ENCODE measurements at places on chromosomes 3 and 15.

DNA sequence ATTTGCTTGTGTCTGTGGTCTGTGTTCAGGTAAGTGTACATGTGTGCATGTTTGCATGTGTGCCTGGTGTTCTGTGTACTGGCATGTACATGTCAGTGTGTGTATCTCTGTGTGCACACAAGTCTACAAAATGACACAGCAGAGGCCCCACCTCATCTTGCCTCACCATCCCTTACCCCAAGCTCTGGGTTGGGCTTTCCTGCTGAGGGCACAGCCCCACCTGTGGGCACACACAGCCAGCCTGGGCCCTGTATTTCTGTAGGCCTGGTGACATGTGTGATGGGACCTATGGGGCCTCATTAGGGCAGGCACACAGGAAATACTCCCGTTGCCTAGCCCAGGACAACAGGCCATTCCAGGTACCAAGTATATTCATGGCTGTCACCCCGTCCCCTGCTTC, 13.5 kb downstream of the VIPR1 start:
- no peak for DNase-seq

DNA sequence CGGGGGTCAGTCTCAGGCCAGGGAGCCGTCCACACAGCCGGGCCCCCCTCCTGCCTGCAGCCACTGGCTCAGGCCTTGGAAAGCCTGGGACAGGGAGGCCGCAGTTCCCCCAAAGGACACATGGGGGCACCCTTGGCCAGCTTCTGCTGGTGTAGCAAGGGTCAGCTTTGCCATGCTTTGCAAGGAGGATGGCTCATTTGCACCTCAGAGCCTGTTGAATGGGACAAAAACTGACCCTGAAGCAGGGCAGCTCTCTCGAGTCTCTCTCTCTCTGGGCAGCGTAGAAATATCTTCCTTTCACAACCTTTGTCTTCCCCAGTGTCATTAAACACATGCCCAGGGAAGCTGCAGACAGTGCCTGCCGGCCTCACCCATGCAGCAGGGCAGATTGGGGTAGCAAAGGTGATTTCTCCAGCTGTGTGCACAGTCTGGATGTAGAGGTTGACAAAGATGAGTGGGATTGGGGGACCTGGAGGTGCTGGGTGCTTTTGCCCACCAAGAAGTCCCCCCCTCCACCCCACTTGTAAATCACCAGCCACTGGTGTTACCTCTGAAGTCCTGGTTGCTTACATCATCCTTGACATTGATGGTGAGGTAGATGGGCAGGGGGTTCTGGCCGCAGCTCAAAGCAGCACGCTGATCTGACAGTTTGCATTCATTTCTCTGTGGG, 17.4 kb upstream of the EHD4 start:
- peak; percentile 89 for DNase-seq

DNA sequence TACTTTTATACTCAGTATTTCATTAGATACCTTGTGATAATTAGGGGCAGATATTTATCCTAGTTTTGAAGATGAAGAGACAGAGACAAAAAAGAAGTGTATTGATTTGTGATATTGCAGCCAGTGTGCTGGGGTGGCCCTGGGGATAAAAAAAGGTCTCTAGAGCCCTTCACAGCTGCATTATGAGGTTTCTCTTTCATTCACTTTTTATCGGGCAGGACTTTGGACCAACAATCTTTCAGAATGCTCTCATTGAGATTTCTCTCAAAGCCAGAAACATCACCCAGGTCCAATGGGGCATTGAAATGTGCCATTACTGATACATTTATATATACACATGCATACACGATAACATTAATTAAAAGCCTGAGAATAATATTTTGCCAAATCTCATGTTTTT, 20.5 kb upstream of the SELENOT start:
- no peak for DNase-seq

DNA sequence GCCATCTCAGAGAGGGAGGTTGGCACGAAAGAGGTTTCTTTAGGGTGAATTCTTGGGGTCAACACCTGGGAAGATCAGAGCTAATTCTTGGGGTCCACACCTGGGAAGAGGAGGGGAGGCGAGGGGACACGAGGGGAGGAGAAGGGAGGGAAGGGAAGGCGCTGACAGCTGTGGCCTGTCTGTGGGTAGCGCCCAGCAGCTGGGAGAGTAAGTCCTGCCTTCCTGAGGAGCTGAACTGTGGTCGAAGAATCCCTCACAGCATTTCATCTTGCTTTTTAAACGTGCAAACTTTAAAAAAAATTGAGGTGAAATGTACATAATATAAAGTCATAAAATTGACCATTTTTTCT, 63.2 kb upstream of the CGNL1 start:
- DNase-seq: no peak

DNA sequence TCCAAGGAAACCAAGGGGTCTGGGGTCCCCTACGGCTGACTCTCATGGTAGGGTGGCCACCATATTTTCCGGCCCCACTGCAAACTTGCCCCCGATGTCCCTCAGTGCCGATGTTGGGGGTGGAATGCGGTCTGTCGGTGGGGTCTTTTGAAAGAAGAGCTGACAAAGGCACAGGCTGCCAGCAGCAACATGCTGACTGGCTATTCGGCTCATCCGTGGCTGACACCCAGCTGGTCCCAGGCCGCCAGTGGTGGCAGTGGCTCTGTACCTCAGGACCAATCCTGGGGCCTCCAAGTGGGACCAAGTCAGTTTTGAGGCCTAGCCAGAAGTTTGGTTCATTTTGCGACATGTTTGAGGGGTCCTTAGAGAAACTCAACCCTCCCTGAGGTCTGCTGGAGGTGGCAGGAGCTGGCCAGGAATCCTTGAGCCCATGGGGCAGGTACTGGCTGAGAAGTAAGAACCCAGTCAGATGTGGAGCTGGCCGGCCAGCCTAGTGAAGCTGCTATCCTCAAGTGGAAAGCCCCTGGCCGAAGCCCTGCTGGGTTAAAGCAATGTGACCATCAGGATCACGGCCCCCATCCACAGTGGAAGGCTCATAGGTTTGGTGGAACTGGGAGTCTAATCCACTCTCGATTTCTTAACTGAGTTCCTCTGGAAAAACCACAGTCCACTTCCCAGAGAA, 17.8 kb downstream of the BMF start:
- DNase-seq: no peak

All from stimulated activated CD4-positive, alpha-beta T cell treated with anti-CD3 and anti-CD28 coated beads, Interleukin-12 subunit alpha, Interleukin-12 subunit beta, amount 100 ng/mL, for 24 hours (primary cell).